ENCODE measurements at places on chromosomes 2 and 18. TPM values are rescaled to one million over a fixed set of nuclear protein-coding genes. Genes with fewer than 3 reads are reported as not detected.

DNA sequence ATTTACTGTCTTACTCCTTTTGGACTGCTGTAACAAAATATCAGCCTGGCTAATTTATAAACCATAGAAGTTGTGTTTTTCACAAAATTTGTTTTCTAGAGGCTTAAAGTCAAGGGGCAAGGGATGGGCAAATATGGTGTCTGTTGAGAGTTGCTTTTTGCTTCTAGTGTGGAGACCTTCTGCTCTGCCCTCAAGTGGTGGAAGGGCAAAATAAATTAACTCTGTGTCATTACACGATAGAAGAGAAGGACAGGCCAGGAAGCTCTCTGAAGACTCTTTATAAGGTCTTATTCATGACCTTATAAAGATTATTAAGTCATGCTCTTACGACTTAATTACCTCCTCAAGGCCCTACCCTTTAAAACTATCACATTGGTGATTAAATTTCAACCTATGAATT lies 181.2 kb upstream of the LRATD1 start:
- DNase-seq = no peak

DNA sequence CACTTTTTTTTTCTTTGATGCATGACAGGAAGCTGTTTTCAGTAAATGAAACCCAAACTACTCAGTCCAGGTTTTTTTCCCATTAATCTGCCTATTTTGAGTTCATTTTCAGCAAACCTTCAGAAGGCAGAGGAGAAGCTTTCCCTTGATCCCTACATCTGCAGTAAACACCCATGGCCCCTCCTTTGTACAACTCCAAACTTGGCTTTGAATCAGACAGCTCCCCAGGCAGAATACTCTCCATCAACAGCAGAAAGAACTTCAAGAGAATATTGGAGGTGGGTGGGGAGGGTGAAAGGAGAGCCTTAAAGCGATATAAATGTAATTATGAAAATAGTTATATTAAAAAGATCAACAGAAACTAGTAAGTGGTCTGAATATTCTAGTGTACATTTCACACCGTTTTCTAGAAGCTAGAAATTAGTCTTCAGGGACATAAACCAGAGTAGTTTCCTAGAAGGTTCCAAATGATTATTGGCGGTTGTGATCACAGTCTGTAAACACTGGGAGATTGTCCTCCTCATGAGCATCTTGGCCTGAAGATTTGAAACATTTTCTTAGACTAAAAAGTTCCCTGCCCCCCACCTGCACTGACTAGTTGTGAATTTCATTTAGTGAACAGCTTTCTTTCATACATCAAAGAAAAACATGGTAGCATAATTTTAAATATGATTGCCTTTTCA lies 75.1 kb upstream of the STK39 start:
- no peak for DNase-seq

DNA sequence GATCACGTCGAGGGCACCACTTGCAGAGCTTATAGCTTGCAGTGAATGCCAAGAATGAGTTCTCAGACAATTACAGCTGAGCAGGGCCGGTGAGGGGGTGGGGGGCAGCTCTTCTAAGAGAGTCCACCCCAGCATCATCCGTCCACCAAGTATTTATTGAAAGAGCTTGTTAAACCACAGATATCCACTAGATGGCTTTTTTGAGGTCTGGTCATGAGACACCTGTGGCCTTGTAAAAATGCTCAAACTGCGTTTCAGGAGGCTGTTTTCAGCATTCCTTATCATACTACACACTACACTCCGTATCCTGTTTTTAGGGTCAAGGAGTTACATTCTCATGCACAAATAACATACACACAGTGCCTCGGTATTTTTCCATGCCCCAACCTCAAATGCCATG lies 51.5 kb downstream of the DNAJC10 start:
- no peak for DNase-seq

GRCh38 chr18:64097497-64097896 lies 51.4 kb downstream of the LINC00305 start:
- no peak for DNase-seq

- DNase-seq = no peak
Measured at GRCh38 chr18:28581521-28582071, 404.7 kb upstream of the CDH2 start.

DNA sequence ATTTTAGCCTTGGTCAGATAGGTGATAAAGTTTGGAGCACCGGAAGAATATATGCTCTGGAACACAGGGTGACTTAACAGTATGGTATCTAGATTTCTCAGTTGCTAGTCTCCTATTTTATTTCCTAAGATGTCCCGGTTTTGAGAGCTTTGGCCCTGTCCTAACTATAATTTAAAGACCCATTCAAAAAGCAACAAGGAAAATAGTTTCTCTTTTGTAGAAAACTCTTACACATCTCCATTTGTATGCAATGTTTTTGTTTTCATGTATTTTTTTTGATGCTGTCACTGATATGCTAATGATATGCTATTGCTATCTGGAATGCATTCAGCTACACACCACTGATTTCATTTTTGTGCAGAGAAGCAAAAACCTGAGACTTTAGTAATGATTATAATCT lies 237.8 kb downstream of the GPD2 start:
- DNase-seq = no peak

MOGAT1 gene
- total RNA-seq = not detected

HOXD3 gene
- total RNA-seq = 9.8 TPM
